HFFc6 (cell line): ENCODE measurements at places on chromosomes 4 and X. TPM values are rescaled to one million over a fixed set of nuclear protein-coding genes. Genes with fewer than 3 reads are reported as not detected.

DNA sequence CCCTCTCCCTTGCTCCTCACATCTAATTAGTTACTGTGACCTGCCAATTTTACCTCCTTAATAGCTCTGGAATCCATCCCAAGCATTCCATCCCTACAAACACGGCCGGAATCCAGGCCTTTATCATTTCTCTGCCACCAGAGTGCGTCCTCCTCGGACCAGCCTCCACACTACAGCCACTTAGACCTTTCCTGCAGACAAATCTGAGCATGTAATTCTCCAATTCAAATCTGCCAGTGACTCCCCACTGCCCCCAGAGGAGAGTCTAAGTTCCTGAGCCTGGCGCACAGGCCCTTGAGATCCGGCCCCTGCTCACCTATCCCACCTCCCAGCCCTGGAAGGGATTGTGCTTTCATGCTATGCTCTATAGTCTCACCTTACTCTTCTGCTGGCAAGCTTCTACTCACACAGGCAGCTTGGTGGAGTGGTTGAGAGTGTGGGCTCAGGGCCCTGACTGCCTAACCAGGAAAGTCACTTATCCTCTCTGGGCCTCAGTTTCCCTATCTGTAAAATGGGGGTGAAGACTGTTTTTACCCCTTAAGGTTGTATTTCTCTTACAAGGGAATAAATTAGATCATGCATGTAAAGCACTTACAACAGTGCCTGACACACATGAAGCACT lies 31.2 kb downstream of the PJA1 start:
- H3K27ac ChIP-seq: no peak overlapping the region
- peak; percentile 55 for DNase-seq
- no peaks in the 10 kb centered on the region for H3K36me3 ChIP-seq
- H3K4me3 ChIP-seq: no peak overlapping the region
- peaks cover 1% of the 10 kb centered on the region for H3K27me3 ChIP-seq

MAGEC2 gene
- total RNA-seq: not detected in 3 replicates

GRCh38 chrX:135463937-135464336 lies 42.2 kb downstream of the SMIM10L2A start:
- H3K4me1 ChIP-seq: no peaks in the 10 kb centered on the region
- H3K36me3 ChIP-seq: no peaks in the 10 kb centered on the region
- H3K27ac ChIP-seq: no peak overlapping the region

DNA sequence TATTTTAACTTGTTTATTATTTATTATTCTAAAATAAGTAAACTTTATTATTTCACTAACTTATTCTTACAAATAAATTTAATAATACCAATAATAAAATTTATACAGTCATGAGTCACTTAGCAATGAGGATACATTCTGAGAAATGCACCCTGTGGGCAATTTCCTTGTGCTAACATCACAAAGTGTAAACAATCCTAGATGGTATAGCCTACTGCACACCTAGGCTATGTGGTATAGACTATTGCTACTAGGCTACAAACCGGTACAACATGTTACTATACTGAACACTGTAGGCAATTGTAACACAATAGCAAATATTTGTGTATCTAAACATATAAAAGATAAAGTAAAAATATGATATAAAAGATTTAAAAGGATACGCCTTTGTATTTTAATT lies 479.5 kb downstream of the EPHA5 start:
- no peak for DNase-seq
- H3K27me3 ChIP-seq: no peaks in the 10 kb centered on the region; the same call in none of the 2 replicates
- no peaks in the 10 kb centered on the region for H3K4me1 ChIP-seq
- H3K36me3 ChIP-seq: no peaks in the 10 kb centered on the region
- no peak overlapping the region for H3K27ac ChIP-seq

DNA sequence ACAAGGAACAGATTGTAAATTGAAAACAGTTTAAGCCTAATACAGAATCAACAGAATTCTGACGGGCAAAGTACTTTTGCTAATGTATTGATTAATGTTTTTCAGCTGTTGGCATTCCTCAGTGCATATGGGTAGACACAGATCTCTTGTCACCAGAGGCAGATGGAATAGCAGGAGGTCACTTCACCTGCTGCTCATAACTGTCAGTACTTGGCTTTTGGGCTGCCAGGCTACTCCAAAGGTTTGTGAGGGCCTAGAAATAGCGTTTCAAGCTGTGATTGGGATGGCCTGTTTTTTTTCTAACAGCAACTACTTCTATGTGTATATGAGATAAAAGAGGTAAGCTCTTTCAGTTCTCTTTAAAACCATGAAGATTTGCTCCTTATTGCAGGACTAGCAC lies 307.5 kb upstream of the ANXA10 start:
- H3K27me3 ChIP-seq: peaks cover 2% of the 10 kb centered on the region; the same call in 1 of the 2 replicates
- H3K4me3 ChIP-seq: no peak overlapping the region
- DNase-seq: no peak
- H3K36me3 ChIP-seq: no peaks in the 10 kb centered on the region
- H3K27ac ChIP-seq: no peak overlapping the region
- no peaks in the 10 kb centered on the region; the same call in 1 of the 2 replicates for H3K4me1 ChIP-seq

DNA sequence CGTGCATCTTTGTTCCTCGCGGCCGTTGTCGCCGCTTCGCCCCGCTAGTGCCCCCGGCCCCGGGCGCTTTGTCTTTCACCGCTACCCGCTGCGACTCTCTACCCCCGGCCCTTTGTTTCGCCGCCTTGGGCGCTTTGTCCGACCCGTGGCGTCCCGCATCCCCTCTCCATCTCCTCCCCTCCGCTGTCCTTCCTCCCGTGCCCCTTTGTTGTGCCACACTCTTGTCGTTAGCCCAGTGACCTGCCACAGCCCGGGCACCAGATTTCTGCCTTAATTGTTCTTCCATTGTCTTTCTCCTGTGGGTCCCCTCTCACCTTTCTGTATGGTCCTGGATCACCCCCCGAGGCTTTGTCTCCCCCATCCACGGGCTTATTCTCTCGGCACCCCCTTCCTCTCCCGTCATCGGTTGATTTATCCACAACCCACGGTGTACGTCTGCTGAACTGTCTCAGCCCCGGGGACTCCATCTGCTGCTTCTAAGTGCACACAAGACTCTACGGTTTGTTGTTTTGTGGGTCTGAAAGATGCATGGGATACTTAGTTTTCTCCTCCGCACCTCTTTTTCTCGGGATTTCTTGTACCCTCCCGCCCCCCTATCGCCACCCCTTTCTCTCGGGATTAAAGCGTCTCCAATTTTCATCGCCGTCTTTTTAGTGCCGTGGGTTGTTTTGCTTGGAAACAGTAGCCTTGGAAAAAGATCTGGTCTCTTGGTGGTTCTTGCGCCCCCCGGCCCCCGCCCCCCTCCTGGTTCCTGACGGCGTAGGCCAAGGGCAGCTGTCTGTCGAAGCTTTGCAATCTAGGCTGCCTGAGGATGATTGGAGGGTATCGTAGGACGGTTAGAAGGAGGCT lies 783 bp downstream of the RBPJ start:
- H3K4me1 ChIP-seq: peaks cover 62% of the 10 kb centered on the region
- peak overlapping the region; percentile 99 for H3K4me3 ChIP-seq
- H3K27ac ChIP-seq: peak overlapping the region; percentile 96
- DNase-seq: no peak

- no peak overlapping the region for H3K27ac ChIP-seq
- no peaks in the 10 kb centered on the region; the same call in 1 of the 2 replicates for H3K27me3 ChIP-seq
- peaks cover 56% of the 10 kb centered on the region for H3K4me1 ChIP-seq
- H3K36me3 ChIP-seq: peaks cover 10% of the 10 kb centered on the region; the same call in 1 of the 2 replicates
- peak; percentile 8 for DNase-seq
Observed at GRCh38 chr4:102531462-102531861, 30.3 kb downstream of the NFKB1 start.

CSAG2 gene
- not detected in 3 replicates for total RNA-seq

DNA sequence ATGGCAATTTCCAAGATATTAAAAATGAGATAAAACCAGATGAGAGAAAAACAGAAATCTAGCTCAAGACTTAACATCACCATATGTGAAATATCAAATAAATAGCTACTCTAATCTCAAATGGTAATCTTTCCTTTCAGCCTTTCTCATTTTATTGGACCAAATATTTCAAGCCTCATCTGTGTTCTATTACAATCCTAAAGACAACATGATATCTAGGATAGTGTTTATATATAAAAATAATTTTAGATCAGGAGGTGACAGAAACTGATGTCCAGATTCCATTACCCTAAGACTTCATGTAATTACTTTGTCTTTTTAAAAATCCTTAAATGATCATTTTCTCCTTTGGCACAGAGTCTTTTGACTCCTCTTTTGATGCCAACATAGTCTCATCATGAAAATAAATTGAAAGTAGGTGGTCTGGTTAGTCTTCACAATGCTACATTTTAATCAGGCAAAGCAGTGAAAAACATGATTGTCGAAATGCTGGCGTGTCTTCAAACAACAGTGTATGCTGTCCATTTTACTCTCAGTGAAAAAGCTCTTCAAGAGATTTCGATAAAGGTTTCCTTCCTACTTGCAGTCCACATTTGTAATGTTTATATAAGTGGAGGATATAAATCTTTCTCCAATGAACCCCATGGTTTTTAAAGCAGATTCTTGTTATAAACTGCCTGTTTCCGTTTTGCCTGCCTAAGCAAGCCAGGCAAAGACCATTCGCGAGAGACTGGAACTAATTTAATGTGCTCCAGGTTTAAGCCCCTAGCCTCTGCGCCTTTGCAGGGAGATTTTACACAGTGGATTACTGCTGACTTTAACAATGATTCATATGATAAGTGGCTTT lies 169.8 kb downstream of the SCFD2 start:
- peaks cover 87% of the 10 kb centered on the region for H3K4me1 ChIP-seq
- peak overlapping the region; percentile 72 for H3K27ac ChIP-seq
- no peaks in the 10 kb centered on the region for H3K36me3 ChIP-seq
- peak overlapping the region; percentile 84 for H3K4me3 ChIP-seq
- no peak for DNase-seq

GRCh38 chr4:26433556-26433955 lies 56.7 kb downstream of the CCKAR start:
- no peak for DNase-seq
- peaks cover 19% of the 10 kb centered on the region for H3K4me1 ChIP-seq
- no peak overlapping the region for H3K4me3 ChIP-seq
- 0 out of 2 replicates have a peak, but pooled peaks cover 5% of the 10 kb centered on the region for H3K36me3 ChIP-seq
- peak overlapping the region; percentile 52 for H3K27ac ChIP-seq
- H3K27me3 ChIP-seq: no peaks in the 10 kb centered on the region; the same call in 1 of the 2 replicates

DNA sequence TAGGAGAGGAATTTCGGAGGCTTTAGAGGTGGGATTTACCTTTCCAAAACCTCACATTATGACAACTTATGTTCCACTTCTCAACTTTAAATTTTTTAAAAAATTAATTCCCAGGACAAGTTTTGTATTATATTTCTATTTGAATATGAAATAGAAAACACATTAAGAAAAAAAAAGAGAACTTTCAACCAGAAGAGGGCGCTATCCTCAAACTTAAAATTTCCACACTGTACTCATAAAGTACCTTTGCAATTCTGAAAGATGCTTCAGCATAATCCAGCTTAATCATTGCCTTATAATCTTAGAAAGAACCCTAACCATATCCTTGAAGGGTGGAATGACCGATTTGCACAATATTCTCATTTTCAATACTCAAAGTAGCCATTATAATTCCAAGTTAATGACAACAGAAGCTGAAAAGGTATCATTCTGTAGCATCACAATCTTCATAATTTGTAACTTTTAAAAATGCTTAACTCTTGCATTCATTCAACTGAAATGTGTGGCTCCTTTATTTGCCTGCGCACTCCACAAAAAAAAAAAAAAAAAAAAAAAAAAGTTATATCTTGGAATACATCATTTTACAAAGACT lies 158.0 kb downstream of the KCNIP4 start:
- H3K36me3 ChIP-seq: no peaks in the 10 kb centered on the region
- peak overlapping the region; percentile 73 for H3K4me3 ChIP-seq
- H3K27ac ChIP-seq: no peak overlapping the region
- H3K27me3 ChIP-seq: peaks cover 6% of the 10 kb centered on the region
- H3K4me1 ChIP-seq: peaks cover 41% of the 10 kb centered on the region
- peak; percentile 46 for DNase-seq

BRCC3 gene
- 23.0 to 27.5 TPM (median 25.3 TPM) in 3 replicates for total RNA-seq

TKTL1 gene
- total RNA-seq: not detected in 2 replicates

RIPPLY1 gene
- not detected in 3 replicates for total RNA-seq

DNA sequence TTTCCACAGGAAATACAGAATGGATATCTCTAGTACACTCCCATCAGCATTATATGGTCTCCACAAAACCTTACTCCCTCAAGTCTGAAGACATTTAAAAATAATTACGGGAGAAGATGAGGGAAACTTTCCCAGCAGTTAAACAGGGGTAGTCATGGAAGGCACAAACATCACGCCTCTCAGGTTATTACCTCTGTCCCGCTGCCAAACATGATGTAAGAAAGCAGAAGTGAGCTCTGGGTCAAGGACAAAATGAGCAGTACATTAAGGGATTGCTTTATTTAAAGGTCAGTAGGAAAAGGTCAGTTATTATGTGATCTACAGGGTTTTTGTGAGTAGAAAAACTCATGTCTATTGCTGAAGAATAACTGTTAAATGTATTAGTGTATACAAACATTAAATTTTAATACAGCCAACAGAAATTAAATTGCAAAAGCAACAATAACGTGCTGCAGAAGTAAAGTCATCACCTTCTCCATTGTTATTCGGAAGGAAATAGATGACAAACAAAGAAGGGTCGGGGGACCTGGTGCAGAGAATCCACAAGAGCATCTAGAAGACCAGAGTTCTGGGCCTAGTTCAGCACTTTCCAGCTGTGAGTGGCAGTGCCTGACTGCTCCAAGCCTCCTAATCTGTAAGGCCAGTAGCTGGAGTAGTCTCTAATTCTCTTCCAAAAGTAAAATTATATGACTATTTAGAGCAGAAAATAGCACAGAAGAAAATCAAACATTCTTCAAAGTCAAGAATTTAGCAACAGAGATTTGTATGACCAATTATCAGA lies 171.2 kb downstream of the PPP3CA start:
- H3K36me3 ChIP-seq: no peaks in the 10 kb centered on the region
- peaks cover 57% of the 10 kb centered on the region for H3K4me1 ChIP-seq
- H3K27ac ChIP-seq: no peak overlapping the region
- no peaks in the 10 kb centered on the region for H3K27me3 ChIP-seq
- DNase-seq: no peak

DNA sequence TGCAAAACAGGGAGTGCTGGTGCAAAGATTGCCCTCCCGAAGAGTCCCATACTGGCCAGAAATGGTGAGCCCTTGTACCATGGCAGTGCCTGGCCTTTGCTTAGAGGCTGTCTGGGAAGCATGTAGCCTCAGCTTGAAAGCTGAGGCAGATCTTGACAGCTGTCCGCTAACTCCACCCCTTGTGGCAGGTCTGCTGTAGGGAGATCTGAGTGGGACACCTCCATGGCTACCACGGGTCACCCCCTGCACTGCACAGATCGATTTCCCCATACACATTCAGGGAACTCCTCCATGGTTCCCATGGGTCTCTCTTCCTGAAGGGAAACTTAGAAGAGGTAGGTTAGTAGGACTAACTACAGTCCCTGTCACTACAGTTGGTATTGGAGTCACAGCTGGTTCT lies 6.1 kb upstream of the ACOT9 start:
- no peaks in the 10 kb centered on the region for H3K27me3 ChIP-seq
- H3K4me1 ChIP-seq: peaks cover 10% of the 10 kb centered on the region
- H3K4me3 ChIP-seq: no peak overlapping the region
- no peak overlapping the region for H3K27ac ChIP-seq
- DNase-seq: no peak
- H3K36me3 ChIP-seq: no peaks in the 10 kb centered on the region

DNA sequence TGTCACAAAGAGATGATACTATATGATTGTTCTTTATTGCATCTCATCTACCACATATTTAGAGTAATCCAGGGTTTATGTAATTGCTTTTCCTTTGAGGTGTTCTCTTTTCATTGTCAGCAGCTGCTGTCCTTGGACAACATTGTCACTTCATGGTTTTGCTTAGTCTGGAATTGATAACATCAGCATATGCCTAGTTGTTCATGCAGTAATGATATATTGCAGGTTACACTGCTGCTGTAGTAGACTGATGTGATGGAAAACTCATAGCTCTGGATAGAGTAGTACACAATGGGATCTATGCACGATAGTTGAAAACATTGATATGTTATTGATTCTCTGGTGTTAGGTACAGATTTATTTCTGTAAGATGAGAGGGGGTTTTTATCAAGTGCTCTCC lies 13.7 kb downstream of the NEIL3 start:
- no peak for DNase-seq
- H3K4me1 ChIP-seq: peaks cover 46% of the 10 kb centered on the region
- no peak overlapping the region for H3K27ac ChIP-seq
- peaks cover 45% of the 10 kb centered on the region for H3K36me3 ChIP-seq
- no peaks in the 10 kb centered on the region for H3K27me3 ChIP-seq

GPR82 gene
- total RNA-seq: not detected in 3 replicates
